ENCODE measurements at places on chromosomes 11 and 22.

DNA sequence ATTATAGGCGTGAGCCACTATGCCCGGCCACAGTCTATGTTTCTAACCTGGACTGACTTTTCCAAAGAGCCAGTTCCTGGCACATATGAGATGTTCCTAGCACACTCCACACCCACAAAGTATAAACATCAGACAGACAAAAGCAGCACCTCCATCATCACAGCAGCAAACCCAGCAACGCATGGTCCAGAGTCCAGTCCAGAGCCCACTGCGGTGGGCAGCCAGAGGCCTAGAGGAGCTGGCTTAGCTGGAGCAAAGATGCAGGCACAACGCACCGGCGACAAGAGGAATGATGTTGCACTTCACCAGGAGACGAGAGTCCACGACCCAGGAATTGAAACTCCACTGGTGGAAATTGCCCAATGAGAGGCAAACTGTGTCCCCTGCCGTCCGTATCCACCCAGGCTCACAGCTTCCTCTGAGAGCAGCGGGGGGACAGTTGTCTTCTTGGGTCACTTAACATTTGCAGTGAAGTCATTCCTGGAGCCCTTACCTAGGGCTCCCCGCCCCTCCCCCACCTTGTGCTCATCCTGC, 36.6 kb downstream of the RPS6KA4 start:
- DNase-seq = no peak

DNA sequence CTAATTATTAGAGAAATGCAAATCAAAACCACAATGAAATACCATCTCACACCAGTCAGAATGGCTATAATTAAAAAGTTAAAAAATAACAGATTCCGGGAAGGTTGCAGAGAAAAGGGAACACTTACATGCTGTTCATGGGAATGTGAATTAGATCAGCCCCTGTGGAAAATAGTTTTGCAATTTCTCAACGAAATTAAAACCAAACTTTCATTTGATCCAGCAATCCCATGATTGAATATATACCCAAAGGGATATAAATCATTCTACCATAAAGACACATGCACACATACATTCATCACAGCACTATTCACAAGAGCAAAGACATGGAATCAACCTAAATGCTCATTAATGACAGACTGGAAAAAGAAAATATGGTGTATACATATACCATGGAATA, 32.5 kb downstream of the NOX4 start:
- no peak for DNase-seq

GRCh38 chr22:25110846-25111578, 88.6 kb upstream of the CRYBB3 start:
- DNase-seq = peak; percentile 69

DNA sequence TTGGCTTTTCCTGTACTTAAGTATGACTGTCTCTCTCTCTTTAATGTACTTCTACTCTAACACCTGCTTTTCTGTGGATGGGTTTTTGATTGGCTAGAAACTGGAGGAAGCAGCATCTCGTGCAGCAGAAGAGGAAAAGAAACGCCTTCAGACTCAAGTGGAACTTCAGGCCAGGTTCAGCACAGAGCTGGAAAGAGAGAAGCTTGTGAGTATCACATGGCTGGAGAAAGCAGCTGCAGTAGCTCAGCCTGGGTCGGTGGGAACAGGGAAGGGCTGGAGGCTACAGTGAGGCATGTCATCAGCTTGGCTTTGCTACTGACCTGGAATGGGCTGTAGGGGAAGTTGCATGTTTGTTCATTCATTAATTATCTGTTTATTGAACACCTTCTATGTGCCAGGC, 74.2 kb downstream of the SWAP70 start:
- no peak for DNase-seq

DNA sequence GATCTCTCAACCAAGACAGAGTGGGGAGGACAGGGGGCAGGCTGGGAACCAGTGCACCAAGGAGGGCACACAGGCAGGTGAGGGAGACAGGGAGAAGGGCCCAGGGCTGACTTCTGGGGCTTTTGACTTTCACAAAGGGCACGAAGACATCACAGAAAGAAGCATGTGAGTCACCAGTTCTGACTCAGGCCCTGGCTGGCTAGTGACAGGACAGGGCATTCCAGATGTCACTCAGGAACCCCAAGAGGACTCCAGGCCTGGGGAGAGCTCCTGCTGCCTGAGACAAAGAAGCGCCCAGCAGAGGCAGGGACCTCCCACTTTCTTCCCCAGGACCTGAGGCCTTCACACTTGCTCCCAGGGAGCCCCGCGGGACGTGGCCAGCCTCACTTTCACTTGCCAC, 497.2 kb downstream of the BUD13 start:
- no peak for DNase-seq

DNA sequence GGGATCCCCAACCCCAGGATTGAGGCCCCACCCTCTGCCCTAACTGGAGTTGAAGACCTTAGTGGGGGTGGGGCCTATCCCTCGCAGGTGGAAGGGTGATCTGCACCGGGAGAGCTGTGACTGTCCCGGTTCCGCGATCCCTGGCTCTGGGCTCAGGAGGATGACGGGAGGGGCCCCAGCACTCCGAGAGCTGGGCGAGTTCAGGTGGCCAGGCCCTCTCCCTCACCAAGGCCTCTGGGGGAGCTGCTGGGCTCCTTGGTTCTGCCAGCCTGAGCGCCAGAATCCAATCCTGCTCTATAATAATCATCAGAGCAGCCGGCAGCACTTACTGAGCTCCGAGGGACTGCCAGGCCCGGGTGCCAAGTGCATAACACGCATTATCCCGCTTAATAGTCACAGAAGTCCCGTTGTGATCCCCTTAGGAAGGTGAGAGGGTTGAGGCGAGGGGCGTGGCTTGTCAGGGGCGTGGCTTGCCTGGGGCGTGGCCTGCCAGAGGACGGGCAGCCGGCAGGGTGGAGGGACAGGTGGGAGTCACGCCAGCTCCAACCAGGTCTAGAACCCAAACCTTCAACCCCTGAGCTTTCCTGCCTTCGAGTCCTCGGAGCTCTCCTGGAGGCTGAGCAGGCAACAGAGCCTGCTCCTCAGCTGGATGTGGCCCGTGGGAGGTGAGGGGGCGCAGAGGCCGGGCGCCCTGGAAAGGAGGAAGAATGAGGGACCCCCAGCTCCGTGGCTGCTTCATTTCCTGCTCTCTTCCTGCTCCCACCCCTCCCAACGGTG, 7.3 kb upstream of the SYT7 start:
- peak; percentile 35 for DNase-seq

DNA sequence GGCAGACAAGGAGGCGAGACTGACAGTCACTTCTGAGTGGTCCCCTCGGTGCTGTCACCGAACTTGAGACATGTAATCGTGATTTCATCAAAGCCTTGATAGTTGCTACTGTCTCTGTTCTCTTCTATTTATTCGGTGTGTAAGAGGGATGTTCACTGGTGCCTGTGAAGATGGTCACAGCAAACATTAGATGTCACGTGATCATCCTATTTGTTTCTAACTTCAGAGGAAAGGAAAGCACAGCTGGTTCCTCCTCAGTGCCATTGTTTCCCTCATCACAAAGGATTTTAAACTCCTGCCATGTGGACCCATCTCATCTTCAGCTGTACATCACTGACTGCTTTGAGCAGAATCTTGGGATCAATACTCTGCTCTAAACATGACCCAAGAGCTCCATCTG, 73.1 kb upstream of the CLMP start:
- no peak for DNase-seq

All from activated CD4-positive, alpha-beta T cell treated with anti-CD3 and anti-CD28 coated beads, Interleukin-10, Interleukin-2, amounts not matched to agents 100 ng/mL and 50 ng/mL, durations not matched to agents 16 hours and 8 hours (primary cell).